Thoracic aorta (tissue), 2 donors: ENCODE measurements at places on chromosomes 4 and X.

DNA sequence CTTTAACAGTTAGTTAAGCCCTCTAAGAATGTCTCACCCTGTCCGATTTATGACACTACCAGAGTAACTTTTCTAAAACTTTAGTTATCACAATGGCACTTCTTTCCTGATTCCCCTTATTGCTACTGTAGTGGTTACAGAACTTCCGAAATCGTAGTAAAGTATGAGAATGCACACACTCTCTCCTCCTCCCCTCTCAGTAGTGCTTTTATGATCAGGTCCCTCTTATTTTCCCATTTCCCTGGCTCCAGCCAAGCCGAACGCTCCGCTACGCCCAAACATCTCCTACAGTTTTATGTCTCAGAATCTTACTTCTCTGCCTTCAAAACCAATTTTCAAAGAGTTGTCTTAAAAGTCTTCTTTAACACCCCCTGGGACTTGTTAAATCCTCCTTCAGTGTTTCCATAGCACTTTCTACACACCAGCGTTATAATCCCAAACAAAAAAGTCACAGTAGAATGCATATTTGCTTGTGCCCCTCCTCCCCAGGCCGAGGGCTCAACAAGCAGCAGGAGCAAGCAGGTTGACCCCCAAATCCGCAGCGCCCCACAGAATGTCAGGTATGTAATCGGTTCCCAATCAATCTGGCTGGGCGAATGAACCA lies 671 bp downstream of the HPF1 start:
- peak overlapping the region; percentile 45 for H3K27ac ChIP-seq
- no peaks in the 10 kb centered on the region for H3K27me3 ChIP-seq
- no peak for DNase-seq
- H3K4me1 ChIP-seq: peaks cover 19% of the 10 kb centered on the region
- no peaks in the 10 kb centered on the region for H3K36me3 ChIP-seq
- H3K4me3 ChIP-seq: peak overlapping the region; percentile 80

- no peaks in the 10 kb centered on the region for H3K4me1 ChIP-seq
- H3K4me3 ChIP-seq: no peak overlapping the region
- DNase-seq: no peak
- no peaks in the 10 kb centered on the region for H3K27me3 ChIP-seq
- H3K27ac ChIP-seq: no peak overlapping the region
Observed at GRCh38 chrX:65994519-65995506, 45.1 kb downstream of the VSIG4 start.

DNA sequence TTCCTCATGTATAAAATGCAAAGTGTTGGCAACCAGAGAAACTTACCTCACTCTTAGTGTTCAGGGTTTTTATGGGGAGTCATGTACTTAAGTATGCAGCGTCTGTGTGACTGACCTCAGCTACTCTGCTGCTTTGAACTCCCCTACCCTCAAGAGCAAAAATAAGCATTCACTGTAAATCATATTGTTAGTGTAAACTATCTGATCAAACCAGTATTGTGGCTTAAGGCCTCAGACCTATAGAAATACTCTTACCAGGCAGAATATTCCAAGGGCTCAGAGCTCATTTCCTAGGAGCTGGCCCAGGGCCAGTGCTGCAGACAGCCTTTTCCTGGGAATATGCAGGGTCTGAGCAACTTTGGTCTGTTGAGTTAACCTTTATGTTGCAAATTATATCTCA lies 453.1 kb downstream of the CCSER1 start:
- no peaks in the 10 kb centered on the region for H3K27me3 ChIP-seq
- no peak overlapping the region for H3K27ac ChIP-seq
- H3K4me3 ChIP-seq: no peak overlapping the region
- no peak for DNase-seq
- H3K36me3 ChIP-seq: no peaks in the 10 kb centered on the region
- H3K4me1 ChIP-seq: no peaks in the 10 kb centered on the region

GRCh38 chrX:68175562-68175961 lies 257.7 kb downstream of the OPHN1 start:
- no peaks in the 10 kb centered on the region for H3K36me3 ChIP-seq
- no peak overlapping the region for H3K27ac ChIP-seq
- DNase-seq: no peak
- H3K27me3 ChIP-seq: no peaks in the 10 kb centered on the region
- no peak overlapping the region for H3K4me3 ChIP-seq

- H3K4me3 ChIP-seq: no peak overlapping the region
- H3K27ac ChIP-seq: no peak overlapping the region
- no peaks in the 10 kb centered on the region for H3K36me3 ChIP-seq
- H3K27me3 ChIP-seq: no peaks in the 10 kb centered on the region
Observed at GRCh38 chr4:9735515-9735914, 45.9 kb upstream of the DRD5 start.

DNA sequence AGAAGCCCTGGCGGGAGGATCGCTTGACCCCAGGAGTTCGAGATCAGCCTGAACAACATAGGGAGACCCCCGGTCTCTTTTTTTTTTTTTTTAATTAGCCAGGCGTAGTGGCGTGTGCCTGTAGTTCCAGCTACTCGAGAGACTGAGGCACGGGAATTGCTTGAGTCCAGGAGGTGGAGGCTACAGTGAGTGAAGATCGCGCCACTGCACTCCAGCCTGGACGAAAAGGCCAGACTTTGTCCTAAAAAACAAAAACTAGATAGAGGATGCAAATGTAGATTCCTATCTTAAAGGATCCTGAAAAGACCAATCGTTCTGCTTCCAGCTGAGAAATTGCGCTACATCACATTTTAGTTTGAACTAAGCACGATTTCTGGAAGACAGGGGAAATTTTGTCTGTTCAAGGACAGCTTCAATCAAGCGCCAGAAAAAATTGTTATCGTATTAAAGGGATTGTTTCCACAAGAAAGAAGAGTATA lies 627 bp upstream of the HSD17B11 start:
- H3K4me3 ChIP-seq: peak overlapping the region; percentile 86
- H3K36me3 ChIP-seq: no peaks in the 10 kb centered on the region
- H3K4me1 ChIP-seq: peaks cover 18% of the 10 kb centered on the region
- H3K27ac ChIP-seq: peak overlapping the region; percentile 85
- DNase-seq: no peak
